ENCODE measurements at places on chromosomes 13 and 19.

GRCh38 chr13:36685927-36686326 lies 12.1 kb downstream of the SERTM1 start:
- DNase-seq, result no peak

DNA sequence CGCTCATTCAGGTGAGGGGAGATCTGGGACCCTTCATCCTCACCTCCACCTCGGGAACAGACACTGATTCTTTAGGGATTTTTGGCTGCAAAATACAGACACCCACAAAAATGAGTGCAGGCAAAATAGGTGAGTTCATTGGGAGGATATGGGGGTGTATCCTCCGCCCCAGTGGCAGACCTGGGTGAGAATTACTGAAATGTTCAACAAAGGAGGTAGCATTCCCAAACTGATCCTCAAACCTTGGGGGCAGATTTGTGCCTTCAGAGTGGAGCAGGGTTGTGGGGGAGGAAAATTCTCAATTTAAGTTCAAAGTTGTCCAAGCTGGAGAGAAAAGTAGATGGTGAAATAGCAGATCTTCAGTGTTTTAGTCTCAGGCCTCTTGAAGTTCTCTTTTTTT lies 31.3 kb upstream of the SIN3B start:
- no peak for DNase-seq

GRCh38 chr19:55258476-55258827 lies 365 bp downstream of the PPP6R1 start:
- no peak for DNase-seq

DNA sequence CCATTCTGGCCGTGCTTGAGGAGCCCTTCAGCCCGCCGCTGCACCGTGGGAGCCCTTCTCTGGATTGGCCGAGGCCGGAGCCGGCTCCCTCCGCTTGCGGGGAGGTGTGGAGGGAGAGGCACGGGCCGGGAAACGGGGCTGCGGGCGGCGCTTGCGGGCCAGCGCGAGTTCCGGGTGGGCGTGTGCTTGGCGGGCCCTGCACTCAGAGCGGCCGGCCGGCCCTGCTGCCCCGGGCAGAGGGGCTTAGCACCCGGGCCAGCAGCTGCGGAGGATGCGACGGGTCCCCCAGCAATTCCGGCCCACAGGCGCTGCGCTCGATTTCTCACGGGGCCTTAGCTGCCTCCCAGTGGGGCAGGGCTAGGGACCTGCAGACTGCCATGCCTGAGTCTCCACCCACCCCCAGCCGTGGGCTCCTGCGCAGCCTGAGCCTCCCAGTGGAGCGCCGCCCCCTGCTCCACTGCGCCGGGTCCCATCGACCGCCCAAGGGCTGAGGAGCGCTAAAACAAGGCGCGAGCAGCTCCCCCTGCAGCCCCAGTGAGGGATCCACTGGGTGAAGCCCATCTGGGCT lies 76.5 kb downstream of the PCDH20 start:
- no peak for DNase-seq

DNA sequence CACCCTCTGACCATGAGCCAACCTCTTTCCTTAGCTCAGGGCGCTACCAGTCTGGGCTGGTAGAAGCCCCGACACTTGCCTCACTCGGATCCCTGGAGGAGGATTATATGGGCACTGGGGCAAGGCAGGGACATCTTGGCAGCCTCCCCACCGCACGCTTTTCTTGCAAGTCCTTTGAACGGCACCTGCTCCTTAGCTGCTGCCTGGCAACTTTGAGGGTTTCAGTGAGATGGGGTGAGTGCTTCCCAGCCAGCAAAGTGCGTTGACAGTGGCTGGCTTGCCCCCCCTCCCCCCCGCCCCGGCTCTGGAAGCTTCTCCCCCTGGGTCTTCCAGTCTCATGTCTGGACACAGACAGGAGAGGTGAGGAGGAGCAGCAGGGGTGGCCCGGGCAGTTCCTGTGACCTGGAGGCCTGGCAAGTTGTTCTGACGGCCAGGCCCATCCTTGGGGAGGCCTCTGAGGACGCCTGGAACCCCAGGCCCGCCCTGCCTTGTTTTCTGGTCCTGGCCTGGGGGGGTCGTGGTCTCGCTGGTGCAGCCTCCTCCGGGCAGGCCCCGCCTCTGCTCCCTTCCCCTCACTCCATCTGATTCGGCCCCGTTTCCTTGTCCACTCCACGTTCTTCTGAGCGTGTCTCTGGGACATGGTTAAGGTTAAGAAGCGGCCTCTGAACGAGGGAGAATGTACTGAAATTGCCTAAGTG lies 75.2 kb downstream of the ATP11A start:
- no peak for DNase-seq

DNA sequence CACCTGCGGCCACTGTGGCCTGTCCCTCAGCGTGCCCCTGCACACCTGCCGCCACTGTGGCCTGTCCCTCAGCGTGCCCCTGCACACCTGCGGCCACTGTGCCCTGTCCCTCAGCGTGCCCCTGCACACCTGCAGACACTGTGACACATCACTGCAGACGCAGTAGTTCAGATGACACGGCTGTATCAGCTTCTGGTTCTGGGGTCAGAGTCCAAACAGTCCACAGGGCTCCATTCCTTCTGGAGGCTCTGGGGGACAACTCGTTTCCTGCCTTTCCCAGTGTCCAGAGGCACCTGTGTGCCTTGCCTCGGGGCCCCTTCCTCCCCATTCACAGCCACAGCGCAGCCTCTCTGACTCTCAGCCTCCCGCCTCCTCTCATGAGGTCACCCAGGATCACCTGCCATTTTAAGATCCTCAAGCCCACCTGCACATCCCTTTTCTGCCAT lies 5.5 kb downstream of the SF3A2 start:
- DNase-seq, result no peak

DNA sequence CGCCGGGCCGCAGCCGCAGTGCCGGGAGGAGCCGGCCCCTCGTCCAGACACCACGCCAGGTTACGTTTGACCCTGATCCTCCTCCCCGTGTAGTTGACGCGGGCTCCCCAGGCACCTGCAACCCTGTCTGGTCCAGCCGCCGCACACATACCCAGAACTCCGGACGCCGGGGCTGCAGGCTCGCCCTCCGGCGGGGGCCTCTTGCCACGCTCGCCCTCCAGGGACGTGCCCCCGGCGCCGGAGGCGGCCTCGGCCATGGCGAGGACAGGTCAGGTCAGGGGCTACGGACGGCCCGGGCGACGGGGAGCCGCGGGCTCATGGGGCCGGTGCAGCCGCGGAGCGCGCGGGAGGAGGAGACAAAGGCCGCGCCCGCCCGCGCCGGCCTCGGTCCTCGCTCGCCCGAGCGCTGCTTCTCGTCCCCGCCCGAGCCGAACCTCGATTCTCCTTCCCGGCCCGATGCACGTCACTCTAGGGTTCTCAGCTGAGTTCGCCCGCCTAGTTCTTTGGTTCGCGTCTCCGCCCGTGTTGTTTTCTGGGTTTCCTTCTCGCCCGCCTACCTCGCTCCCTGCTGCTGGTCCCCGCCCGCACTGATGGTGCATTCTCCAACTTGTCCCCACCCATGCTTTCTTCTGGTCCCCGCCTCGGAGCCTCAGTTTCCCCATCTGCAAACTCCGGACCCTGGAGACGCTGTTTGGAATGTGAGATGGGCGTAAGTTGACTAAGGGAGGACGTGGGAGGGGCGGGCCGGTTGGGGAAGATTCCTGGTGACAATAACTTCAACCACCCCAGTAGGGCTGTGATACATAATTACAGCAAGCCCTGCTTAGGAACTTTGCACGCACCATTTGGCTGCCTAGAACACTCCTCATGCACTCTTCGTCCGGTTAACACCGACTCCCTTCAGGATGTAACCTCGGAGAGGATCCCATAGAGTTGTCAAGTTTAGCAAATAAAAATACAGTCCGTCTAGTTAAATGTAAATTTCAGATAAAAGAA lies at the start of gene ANO8:
Gene ANO8, minus strand, starts transcription at position 442 of the 996 bp plus-strand sequence. Its CDS starts 185 bp downstream, at position 257.
- peak; percentile 98 for DNase-seq

DNA sequence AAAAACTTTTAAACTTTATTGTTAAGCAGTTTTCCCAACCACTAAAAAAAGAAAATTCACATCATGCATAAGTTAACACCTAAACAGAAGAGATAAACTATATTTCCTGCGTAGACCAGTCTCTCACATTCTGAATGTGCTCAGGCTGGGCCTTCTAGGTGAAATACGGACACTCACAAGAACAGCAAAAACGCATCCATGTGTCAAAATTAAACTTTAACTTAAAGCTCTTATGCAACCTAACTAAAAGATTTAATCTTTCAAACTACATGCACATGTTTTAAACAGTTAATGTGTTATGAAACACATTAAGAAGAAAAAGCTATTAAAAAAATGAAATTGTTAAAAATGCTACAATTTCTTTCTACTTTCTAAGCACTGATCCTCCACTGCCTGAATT lies 2.6 kb downstream of the SAFB2 start:
- DNase-seq, result no peak

DNA sequence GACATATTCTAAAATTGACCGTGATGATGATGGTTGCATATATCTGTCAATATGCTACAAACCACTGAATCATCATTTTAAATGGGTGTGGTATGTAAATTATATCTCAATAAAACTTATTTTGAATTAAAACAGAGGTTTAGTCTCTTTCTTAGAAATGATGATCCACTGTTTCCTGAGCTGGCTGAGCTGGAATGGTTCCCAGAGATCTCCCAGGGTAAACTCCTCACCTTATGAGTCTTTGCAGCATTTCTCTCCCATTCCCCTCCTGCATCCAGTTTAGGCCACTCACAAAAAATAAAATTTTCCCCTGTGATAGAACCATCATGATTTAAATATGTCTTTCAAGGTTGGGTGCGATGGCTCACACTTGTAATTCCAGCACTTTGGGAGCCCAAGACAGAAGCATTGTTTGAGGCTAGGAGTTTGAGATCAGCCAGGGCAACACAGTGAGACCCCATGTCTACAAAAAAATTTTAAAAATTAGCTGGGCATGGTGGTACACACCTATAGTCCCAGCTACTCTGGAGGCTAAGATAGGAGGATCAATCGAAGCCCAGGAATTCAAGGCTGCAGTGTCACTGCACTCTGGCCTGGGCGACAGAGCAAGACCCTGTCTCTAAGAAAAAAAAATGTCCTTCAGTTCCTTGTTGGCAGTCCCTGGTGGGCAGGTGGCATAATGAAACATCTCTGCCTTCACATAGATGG lies 46.1 kb downstream of the FLT1 start:
- no peak for DNase-seq

DNA sequence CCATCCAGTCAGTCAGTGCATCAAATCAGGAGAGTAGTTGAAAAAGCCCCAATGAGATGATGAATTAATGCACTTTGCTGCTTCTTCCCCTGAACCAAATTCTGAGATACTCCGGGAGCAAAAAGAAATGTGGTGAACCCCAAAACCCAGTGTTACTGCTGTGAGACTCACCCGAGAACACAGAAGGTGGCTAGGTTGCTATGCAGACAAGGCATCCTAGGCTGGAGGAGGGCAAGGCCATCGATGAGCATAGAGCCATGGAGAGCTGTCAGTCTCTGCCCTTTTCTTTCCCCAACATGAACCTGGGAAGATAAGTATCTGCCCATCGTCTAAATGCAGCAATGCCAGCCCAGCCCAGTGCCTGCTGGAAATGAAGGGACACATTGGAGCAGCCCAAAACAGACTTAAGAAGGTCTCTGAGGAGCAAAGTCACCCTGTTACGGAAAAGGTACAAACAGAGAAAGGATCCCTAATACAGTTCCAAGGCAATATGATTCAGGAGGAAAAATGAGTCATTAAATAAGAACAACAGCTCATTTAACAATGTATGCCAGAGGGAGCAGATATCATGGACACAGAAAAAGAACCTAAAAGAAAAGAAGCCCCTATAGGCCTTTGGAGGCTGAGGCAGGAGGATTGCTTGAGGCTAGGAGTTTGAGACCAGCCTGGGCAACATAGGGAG lies 272.0 kb downstream of the FOXO1 start:
- no peak for DNase-seq

- DNase-seq, result no peak
These were observed 38.8 kb upstream of the TPP2 start for GRCh38 chr13:102558029-102558428.

- DNase-seq, result no peak
These were observed 36.0 kb upstream of the UBL3 start for GRCh38 chr13:29886446-29886845.

GRCh38 chr13:51213173-51213728 lies 8.9 kb upstream of the FAM124A start:
- no peak for DNase-seq

- DNase-seq, result no peak
These were observed 1003.7 kb downstream of the SLITRK1 start for GRCh38 chr13:82878536-82878935.

DNA sequence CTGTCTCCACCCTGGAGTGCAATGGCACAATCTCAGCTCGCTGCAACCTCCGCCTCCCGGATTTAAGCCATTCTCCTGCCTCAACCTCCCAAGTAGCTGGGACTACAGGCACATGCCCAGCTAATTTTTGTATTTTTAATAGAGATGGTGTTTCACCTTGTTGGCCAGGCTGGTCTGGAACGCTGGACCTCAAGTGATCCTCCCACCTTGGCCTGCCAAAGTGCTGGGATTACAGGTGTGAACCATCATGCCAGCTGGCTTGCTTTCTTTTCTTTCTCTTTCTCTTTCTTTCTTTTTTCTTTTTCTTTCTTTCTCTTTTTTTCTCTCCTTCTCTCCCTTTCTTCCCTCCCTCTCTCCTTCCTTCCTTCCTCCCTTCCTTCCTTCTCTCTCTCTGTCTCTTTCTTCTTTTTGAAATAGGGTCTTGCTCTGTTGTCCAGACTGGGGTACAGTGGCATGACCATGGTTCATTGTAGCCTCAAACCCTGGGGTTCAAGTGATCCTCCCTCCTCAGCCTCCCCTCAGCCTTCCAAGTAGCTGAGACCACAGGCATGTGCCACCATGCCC lies 33.3 kb upstream of the NFIC start:
- DNase-seq, result no peak

DNA sequence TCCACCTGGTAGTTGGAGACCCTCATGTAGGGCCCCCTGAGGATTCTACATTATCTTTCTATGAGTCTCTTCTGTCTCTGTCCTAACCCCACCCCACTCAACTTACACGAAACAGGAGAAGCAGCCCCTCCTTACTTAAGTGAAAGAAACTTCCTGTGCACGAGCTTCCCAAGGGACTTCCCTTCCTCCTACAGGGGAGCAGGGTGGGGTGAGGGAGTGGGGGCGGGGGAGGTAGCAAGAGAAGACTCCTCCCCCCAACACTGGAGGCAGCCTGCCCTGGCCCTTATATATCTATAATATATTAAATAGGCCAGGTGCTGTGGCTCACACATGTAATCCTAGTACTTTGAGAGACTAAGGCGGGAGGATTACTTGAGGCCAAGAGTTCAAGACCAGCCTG lies 5.5 kb upstream of the PDE4C start:
- DNase-seq, result no peak

- DNase-seq, result no peak
These were observed 54.0 kb upstream of the TPM4 start for GRCh38 chr19:16022251-16022650.
